Fibroblast of skin of back (primary cell): ENCODE measurements at places on chromosomes 11 and 22.

- peak; percentile 80 for DNase-seq
Measured at GRCh38 chr22:32788904-32789624, 12.4 kb upstream of the TIMP3 start.

- no peak for DNase-seq
Measured at GRCh38 chr11:1356007-1356435, 33.7 kb upstream of the BRSK2 start.

DNA sequence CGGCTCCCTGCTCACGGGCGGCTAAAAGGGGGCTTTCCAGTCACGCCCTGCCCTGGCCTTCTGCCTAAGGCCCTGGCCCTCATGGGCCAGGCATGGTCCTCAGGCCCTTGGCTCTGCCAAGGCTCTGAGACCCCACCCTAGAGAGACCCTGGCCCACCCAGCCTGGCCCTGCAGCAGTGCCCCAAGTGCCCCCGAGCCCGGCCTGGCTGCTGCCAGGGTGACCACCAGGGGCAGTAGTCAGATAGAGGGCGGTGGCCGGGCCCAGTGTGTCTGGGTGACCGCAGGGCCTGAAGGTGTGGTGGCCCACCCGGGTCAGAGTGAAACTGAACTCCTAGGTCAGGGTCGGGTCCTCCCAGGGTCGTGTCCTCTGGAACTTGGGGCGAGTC is 29.4 kb upstream of the CCDC188 start:
- DNase-seq: no peak

DNA sequence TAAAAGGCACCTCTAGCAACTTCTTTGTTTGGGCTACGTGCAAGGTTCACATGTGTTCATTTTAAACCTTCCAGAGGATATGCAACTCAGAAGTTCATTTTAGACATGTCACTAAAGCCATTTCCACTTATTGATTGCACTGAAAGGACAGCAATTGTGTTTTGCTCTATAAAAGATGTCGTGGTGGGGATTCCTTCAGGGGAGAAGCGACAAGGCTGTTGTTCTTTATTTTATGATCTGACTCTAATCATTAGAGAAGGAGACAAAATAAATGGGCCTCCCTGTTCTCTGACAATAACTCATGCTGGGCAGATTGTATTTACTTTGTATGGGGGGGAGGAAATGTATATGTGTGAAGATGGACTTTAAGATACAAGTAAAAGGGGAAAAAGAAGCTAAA is 370.1 kb upstream of the ARHGAP42 start:
- no peak for DNase-seq
